ENCODE measurements at places on chromosomes 4 and X.

DNA sequence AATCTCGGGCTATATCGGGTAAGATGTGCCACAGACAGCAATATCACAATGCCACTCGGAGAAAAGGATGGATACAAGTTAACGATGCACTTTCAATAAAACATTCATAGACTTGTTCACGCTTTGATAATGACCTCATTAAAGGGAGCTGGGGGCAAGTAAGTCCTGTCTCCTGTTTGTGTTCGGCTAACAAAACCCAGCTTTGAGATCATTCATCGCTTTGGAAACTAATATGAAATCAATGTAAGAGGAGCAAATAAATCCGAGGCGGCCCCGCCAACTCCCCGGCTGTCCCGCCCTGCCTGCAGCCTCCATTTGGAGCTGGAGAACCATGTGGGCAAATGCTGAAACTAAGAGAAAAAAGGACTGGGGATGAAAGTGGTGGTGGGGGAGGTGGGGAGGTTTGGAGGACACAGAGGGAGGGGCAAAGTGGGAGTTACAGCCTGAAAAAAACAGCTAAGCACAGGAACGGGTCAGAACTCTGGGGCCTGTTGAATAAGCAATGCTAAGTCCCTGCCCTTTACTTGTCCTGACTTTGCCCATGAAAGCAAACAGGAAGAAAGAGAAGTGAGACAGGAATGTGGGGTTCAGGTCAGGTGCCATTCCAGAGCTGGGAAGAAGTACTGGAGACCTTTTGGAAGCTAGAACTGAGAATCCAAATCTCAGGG is 3.5 kb upstream of the GSX2 start:
- DNase-seq = no peak

- no peak for DNase-seq
Measured at GRCh38 chr4:65917486-65917885, 247.2 kb upstream of the EPHA5 start.

GRCh38 chr4:145930592-145930991 is 8.0 kb downstream of the ZNF827 start:
- DNase-seq = no peak

GRCh38 chr4:88911246-88912212 is 145.5 kb downstream of the FAM13A start:
- no peak for DNase-seq

DNA sequence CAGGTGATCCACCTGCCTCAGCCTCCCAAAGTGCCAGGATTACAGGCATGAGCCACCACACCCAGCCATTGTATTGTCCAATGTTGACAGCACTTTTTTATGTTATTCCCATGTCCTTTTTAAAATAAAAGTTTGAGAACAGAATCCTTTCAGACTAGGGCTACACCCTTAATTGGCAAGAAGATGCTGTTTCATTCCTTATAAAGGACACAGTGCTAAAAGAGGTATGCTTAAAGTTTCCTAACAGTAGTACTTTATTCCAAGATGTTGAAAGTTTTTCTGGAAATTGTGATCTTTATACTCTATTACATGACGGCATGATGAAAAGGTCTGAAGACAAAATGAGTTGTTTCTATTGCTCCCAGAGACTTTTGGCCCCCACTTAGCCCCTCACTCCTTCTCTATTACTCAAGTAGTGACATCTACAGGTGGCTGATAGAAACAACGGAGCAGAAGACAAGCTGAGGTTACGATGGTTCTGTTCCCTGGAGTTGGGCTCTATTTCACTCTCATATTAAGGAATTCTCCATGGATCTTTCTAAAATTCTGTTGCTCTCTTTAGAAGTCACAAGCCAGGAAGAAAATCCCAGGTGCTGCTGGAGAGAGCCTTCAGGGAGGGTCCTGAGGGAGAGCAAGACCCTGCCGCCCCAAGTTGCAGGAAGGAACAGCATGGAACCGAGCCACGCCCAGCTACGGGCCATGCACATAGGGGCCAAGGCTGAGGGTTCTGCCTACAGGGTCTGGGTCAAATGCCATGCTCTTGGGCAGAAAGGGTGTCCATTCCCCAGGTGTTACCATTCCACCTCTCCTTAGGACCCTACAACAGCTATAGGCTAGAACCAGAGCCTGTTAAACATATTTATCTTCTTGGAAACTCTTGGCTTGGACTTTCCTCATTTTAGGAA is 22.8 kb downstream of the RPL9 start:
- DNase-seq = no peak

GRCh38 chr4:107034996-107035818 is 906 bp downstream of the DKK2 start:
- DNase-seq = no peak

GRCh38 chrX:136689436-136689835 is 41.5 kb downstream of the CD40LG start:
- no peak for DNase-seq

DNA sequence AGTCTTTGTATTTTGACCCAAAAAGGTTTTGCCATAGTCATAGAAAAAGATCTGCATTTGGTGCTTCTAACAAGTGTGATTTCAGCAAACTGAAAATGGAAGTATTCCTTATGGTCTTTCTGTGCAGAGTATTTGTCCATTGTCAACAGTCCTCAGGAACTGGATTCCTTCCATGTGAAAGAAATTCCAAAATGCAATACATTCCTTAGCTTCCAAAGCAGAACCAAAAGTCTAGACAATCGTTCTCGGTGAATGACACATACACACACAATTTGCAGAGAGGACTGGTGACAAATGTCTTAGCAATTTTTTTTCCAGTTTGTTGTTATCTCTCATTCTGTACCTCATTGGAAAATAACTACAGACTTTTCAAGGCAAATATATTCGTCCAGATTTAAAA is 562.2 kb upstream of the SLIT2 start:
- no peak for DNase-seq

GRCh38 chr4:16387448-16387847 is 161.2 kb upstream of the TAPT1 start:
- no peak for DNase-seq

DNA sequence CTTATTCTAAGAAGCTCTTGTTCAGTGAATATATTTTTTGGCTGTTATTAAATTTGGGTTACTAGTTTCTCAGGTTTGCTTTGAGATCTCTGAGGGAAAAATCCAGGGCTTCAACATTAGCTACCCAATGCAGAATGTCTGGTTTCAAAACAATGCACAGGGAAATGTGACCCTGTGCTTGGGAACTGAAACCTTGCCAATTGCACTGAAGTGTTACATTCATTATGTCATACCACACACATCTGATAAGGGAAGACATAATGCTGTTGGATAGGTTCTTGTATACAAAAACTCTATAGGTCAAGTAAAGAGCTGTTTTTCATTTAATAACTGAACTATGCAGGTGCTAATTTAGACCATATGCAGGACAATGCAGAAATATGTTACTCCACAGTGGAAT is 345.3 kb upstream of the BMP3 start:
- no peak for DNase-seq

DNA sequence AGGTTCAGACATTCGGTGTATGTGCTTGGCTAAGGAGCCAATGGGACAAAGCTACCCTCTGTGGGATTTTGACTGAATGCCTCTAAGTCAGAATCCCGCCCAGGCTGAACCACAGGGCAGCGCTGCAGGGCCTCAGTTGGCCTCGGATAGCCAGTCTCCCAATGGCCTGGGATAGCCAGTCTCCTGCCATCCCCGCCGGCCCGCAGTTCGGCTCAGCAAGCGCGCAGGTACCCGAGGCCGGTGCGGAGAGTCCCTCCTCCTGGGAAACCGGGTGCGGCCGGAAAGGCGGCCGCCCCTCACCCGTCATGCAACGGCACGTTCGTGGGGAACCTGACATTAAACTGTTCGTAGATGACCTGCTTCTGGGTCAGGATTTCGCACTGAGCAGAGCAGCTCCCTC is 16.1 kb downstream of the PPEF2 start:
- DNase-seq = no peak

- DNase-seq = no peak
Measured at GRCh38 chr4:10605031-10605430, 79.5 kb downstream of the CLNK start.

GRCh38 chr4:184282251-184282713 is 64.6 kb upstream of the ENPP6 start:
- no peak for DNase-seq

GRCh38 chr4:72031868-72032608 is at the start of gene NPFFR2:
Gene NPFFR2, plus strand, starts transcription at chr4:72032000. Its CDS starts 96,592 bp downstream, at chr4:72128592.
- DNase-seq = no peak

DNA sequence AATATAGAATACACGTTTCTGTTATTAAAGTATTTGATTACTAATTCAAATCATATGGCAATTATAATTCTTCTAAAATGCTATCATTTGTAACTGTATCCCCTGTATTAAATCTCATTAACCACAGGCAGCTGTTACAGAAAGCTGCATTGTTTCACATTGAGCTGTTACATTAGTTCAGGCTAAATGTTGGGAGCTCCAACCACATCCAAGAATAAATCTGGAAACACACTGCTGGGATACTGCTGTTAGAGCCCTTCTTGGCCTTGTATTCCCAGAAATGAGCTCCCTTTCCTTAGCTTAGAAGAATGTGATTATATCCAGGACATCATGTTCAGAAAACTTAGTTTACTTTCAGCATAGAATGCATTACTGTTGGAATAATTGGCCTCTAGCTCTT is 48.2 kb downstream of the GUCY1B1 start:
- no peak for DNase-seq

GRCh38 chr4:1116838-1117237 is 3.5 kb upstream of the RNF212 start:
- no peak for DNase-seq
